ENCODE measurements at places on chromosomes 2 and 18.

DNA sequence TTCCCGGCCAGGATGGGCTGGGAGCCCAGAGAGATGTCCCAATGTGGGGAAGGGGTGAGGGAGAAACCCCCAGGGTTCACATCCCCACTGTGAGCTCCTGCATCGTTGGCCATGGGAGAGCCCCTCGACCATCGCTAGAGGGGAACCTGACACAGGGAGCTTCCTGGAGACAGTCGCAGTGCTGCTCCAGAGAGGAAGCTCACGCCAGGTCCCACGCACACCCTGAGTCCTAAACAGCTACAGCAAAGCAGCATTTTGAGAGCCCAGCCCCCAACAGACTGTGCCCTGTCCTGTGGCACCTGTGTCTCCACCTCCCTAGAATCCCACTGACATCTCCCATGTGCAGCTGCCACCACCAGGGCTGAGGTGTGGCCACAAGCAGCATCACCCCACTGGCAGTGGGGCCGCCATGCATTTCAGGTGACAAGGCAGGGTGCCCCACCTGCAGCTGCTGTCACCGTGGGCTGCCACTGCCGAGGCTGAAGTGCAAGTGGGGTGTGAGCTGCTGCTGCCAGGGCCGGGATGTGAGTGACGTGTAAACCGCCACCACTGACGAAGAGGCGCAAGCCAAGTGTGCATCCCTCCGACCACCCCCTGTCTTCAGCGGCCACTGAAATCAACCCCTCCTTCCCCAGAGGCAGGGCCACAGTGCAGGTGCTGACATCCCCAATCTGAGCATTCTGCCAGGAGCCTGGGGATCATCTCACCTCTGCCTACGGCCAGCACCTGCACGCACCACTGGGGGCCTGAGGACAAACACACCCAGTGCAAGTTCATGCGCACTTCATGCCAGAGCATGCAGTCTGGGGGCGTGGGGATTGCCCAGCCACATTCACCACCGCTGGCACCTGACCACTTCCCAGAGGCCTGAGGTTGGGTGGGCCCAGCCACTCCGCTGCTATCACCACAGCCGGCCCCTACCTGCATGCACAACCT lies 467.7 kb upstream of the SALL3 start:
- no peak for DNase-seq

DNA sequence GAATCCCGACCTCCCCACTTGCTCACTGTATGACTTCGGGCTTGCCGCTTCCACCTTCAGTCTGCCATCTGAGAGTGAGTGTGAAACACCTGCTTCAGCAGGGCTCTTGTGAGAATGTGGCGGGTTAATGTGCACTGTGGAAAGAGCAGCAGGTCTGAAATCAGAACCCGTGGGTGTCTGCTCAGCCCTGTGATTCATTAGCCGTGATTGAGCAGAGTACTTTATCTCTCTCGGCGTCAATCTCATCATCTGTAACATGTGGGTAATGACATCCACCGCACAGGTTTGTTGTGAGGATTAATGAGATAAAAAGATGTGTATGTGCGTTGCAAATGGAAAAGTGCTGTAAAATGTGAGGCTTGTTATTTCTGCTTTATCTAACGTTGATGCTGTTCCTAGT lies 128.6 kb downstream of the LRATD1 start:
- DNase-seq = no peak

DNA sequence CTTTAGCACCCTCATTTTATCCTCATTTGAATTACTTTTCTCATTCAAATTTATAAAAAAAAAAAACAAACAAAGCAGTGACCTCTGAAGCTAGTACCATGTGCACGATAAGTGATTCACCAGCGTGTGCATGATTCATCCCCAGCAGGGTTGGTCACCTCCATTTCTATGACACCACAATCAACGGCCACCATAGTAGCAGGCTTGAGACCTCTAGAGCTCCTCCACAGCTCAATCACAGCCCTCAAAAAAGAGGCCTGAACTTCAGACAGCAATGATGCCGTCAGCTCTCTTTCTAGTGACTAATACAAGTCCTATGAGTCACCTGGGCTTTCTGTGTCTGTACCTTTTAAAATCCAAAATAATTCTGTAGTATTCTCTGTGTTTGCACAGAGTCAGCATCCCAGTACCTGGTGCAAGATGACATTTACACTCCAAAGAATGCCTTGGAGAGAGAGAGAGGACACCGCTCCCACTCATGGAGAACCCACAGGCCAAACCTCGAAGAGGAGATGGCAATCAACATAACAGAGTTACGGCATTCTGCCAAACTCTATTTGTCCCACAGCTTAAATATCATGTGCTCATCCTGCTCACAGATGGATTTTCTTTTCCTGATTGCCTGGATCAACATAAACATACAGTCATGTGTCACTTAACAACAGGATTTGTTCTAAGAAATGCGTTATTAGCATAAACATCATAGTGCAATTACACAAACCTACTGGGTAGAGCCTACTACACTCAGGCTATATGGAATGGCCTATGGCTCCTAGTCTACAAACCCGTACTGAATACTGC lies 58.7 kb downstream of the L3MBTL4 start:
- DNase-seq = no peak

DNA sequence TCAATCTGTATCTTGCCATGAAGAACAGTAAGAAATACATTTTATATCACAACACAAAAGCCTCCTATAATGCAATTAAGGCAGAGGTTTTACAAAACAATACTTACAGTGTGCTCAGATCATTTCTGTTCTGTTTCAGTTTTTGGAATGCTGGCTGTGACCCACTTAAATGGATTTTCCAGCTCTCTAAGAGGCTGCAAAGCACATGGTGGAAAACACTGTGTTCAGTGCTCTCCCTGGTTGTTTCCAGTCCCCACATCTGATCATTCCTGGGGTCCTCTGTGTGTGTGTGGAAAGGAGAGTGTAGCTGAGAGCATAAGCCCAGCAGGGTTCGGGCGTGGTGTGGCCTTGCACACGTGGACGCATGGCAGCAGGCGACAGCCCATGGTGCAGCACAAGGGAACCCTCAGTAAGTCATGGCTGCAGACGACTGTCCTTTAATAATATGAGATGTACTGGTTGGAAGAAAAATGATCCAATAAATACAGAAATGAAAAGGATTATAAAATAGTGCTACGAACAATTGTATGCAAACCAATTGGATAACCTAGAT lies 95.6 kb downstream of the FAM210A start:
- no peak for DNase-seq

DNA sequence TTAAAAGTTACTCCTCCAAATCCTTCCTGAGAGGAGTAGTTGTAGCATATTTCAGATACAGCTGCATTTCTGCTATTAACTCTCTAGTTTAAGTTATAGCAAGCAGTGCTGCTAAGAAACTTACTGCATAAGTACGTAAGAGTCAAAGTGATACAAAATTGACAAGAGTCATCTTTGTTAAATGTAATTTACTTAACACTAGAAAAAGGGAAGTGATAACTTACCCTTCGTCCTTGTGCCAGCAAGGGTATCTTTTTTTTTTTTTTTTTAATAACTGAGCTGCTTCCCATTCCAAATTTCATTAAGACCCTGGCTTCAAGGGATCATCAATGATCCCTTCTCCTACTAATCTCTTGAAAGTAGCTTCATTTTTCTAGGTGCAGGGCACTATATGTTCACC lies 493.0 kb downstream of the PLCL1 start:
- no peak for DNase-seq

Data from T-helper 1 cell (primary cell).